ENCODE measurements at places on chromosomes 11 and 22. TPM values are rescaled to one million over a fixed set of nuclear protein-coding genes. Genes with fewer than 3 reads are reported as not detected.

Gene SLC7A4
- 0.27 TPM for total RNA-seq

Gene HBG1
- total RNA-seq = not detected

Gene SNRPD3
- 200 TPM for total RNA-seq

Gene GRM5
- total RNA-seq = 0.43 TPM

GRCh38 chr22:44278243-44279068, 34.3 kb downstream of the SHISAL1 start:
- H3K27ac ChIP-seq = no peak overlapping the region
- no peak overlapping the region for H3K4me3 ChIP-seq
- H3K36me3 ChIP-seq = no peaks in the 10 kb centered on the region
- no peaks in the 10 kb centered on the region for H3K27me3 ChIP-seq
- H3K4me1 ChIP-seq = peaks cover 10% of the 10 kb centered on the region

DNA sequence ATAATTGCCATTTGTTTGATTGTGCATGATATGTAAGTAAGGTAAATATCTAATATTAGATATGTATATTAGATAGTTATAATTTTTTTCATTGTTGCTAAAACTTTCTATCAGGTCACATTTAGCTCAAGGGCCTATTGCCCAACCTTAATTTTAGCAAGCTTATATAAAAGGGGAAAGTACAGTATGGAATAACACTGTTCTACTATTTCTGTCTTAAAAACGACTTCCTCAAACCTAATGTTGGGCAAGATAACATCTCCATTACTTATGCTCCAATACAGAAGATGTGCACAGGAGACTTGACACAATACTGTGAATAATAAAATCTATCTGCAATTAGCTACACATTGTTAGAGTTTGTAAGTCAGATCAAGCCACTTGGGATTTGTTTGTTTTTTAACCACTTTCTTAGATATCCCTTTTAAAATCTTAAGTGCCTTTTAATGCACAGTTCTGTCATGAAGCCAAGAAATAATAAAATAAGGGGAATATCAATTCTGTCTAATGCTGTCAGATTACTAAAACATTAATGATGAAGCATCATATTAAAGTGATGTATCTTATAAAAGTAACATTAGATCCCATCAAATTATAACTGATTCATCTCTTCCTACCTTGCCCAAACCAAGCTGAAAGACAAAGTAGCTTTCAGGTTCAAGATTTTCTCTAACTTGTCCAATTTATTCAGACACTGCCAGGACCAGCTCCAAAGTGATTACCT, 98.1 kb downstream of the SIK3 start:
- H3K4me3 ChIP-seq = no peak overlapping the region
- no peaks in the 10 kb centered on the region for H3K36me3 ChIP-seq
- H3K27me3 ChIP-seq = no peaks in the 10 kb centered on the region
- DNase-seq = no peak
- H3K27ac ChIP-seq = no peak overlapping the region
- no peaks in the 10 kb centered on the region for H3K4me1 ChIP-seq

DNA sequence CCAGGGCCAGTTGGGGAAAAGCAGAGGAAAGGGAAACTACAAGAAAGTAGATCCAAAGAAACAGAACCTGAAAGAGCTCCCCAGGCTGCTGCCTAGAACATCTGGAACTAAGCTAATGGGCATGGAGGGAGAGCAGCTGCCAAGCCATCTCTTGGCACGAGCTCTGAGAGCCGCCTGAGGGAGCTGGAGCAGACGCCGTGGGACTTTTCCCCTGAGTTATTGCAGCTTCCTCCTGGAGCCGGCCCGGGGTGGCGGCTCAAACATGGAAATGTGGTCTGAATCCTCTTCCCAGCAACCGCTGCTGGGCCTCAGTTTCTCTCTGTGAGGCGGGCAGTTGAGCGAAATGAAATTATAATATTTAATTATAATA, 41.8 kb downstream of the LIF start:
- DNase-seq = no peak
- no peaks in the 10 kb centered on the region for H3K36me3 ChIP-seq
- H3K4me1 ChIP-seq = no peaks in the 10 kb centered on the region
- H3K27ac ChIP-seq = no peak overlapping the region

DNA sequence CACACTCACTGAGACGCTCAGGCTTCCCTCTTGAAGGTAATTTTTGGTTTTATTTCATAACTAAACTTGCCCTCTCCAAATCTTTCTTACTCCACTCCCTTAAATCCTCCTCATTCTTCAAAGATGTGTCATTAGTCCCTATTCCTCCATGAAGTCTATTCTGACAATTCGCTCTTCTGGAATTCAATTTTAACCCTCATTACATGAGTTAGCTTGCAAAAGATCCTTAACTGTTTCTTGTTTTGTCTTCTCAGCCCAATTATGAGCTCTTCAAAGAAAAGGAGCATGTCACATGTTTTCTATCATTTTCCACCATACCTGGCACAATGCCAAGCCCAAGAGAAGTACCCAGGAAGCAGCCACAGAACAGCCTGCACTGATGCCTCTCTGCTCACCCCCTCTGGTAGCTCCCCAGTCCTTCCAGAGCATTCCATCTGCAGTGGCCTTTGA, 13.0 kb downstream of the GALNT18 start:
- no peak overlapping the region for H3K27ac ChIP-seq
- DNase-seq = no peak
- H3K4me3 ChIP-seq = no peak overlapping the region
- H3K36me3 ChIP-seq = no peaks in the 10 kb centered on the region

GRCh38 chr11:35605706-35606105, 12.6 kb upstream of the FJX1 start:
- DNase-seq = no peak
- H3K36me3 ChIP-seq = no peaks in the 10 kb centered on the region
- H3K4me1 ChIP-seq = peaks cover 5% of the 10 kb centered on the region
- H3K27ac ChIP-seq = no peak overlapping the region

GRCh38 chr11:123469586-123469985, 39.5 kb downstream of the GRAMD1B start:
- H3K36me3 ChIP-seq = no peaks in the 10 kb centered on the region
- no peaks in the 10 kb centered on the region for H3K4me1 ChIP-seq

DNA sequence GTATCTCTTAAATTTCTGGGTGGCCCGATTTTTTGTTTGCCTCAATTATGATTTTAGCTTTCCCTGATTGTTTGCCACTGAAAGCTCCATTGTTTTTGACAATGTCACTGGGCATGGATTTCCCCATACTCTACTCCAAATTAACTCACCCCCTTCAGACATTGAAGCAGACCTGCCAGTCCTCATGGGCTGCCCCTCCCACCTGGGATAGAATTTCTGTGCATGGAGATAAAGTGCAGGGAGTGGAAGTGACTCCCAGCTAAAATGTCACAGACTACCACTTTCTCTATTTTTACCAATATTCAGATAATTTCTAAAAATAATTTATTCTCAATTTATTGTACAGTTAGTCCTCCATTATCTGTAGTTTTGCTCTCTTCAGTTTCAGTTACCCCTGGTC, 79.1 kb upstream of the CLPB start:
- H3K36me3 ChIP-seq = no peaks in the 10 kb centered on the region
- no peaks in the 10 kb centered on the region for H3K4me1 ChIP-seq
- H3K4me3 ChIP-seq = no peak overlapping the region
- no peaks in the 10 kb centered on the region for H3K27me3 ChIP-seq
- DNase-seq = no peak

Gene CCDC87
- 1.1 TPM for total RNA-seq

Gene TRPT1
- 34.5 TPM for total RNA-seq

Gene LARGE2
- total RNA-seq = 111 TPM

Gene MLC1
- total RNA-seq = not detected

Gene MMP12
- total RNA-seq = not detected

Gene MS4A6A
- total RNA-seq = not detected

DNA sequence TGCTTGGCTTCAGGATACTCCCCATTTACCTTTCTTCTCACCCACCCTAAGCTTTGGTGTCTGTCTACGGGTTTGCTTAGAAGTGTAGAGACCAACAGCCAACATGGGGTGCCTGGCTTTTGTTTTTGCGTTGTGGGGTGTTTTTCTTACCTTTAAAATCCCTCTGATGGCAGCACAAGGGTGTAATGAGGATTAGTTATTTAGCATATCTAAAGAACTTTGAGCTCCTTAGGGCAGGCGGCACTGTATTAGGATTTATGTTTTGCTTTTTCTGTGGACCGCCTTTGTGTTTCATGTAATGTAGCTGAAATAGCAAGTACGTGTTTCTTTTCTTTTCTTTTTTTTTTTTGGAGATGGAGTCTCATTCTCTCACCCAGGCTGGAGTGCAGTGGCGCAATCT, 8.9 kb downstream of the AP2A2 start:
- no peak for DNase-seq
- no peaks in the 10 kb centered on the region for H3K27me3 ChIP-seq
- no peak overlapping the region for H3K27ac ChIP-seq
- H3K36me3 ChIP-seq = no peaks in the 10 kb centered on the region

GRCh38 chr11:122089111-122089510, 26.9 kb downstream of the BLID start:
- H3K4me1 ChIP-seq = no peaks in the 10 kb centered on the region
- no peak overlapping the region for H3K27ac ChIP-seq
- H3K36me3 ChIP-seq = no peaks in the 10 kb centered on the region
- H3K4me3 ChIP-seq = no peak overlapping the region
- DNase-seq = no peak

Gene MYRF
- 6.0 TPM for total RNA-seq

Gene PTPRCAP
- 1.4 TPM for total RNA-seq

Data from H1 (cell line).